ENCODE measurements at places on chromosomes 16 and 17.

DNA sequence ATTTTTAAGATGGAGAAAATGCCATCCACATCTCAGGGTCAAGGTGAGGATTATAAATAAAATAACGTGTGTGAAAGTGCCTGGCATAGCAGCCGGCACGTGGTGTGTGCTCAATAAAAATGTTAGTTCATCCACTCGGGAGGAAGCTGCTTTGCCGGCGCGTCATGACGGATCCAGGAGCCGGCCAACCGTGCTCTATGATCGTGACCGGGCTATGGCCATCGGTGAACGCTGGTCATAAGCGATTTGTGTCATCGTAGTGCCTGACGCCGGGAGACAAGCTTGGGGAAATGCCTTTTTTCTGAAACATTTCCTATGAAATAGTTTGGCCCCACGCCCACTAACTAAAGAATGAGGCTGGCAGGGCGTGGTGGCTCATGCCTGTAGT lies 74.0 kb downstream of the CMC2 start:
- no peak overlapping the region for H3K27ac ChIP-seq
- peaks cover 12% of the 10 kb centered on the region for H3K4me1 ChIP-seq
- H3K27me3 ChIP-seq, result peaks cover 8% of the 10 kb centered on the region
- no peak overlapping the region for H3K4me3 ChIP-seq
- H3K36me3 ChIP-seq, result no peaks in the 10 kb centered on the region

DNA sequence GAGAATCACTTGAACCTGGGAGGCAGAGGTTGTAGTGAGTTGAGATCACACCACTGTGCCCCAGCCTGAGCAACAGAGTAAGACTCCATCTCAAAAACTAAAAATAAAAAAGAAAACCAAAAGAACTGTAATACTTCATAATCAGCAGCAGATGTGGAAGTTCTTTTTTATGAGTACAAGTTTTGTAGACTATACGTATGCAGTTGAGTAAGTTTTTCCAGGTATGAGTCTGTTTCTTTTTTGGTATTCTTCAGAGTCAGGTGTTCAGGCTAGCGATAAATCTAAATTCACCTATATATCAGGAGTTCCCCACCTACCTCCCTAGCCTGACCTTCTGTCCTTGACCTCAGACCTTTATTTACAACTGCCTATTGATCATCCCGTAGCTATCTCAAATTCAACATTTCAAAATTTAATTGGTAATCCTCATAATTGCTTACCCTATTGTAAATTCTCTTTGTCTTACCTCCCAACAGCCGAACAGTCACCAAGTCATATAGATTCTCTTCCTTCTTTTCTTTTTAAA lies 10.7 kb downstream of the DCTN5 start:
- H3K4me1 ChIP-seq, result no peaks in the 10 kb centered on the region
- no peaks in the 10 kb centered on the region for H3K27me3 ChIP-seq
- H3K27ac ChIP-seq, result no peak overlapping the region
- no peak overlapping the region for H3K4me3 ChIP-seq
- H3K36me3 ChIP-seq, result peaks cover 31% of the 10 kb centered on the region
- DNase-seq, result no peak

GRCh38 chr16:55539049-55539448 lies 27.4 kb upstream of the CAPNS2 start:
- no peak overlapping the region for H3K4me3 ChIP-seq
- H3K36me3 ChIP-seq, result no peaks in the 10 kb centered on the region
- H3K4me1 ChIP-seq, result no peaks in the 10 kb centered on the region
- no peak overlapping the region for H3K27ac ChIP-seq
- no peaks in the 10 kb centered on the region for H3K27me3 ChIP-seq

GRCh38 chr17:3964203-3965117 lies at the start of gene ATP2A3:
Gene ATP2A3 (minus strand): TSS chr17:3964437. CDS start chr17:3964291, 146 bp downstream.
- peak within 1 kb of the TSS; percentile 79 for H3K27ac ChIP-seq
- H3K4me1 ChIP-seq, result peaks cover 41% of the 10 kb centered on the region
- H3K27me3 ChIP-seq, result no peaks in the 10 kb centered on the region
- H3K36me3 ChIP-seq, result peaks cover 5% of the 10 kb centered on the region
- DNase-seq, result peak; percentile 70
- H3K4me3 ChIP-seq, result peak within 1 kb of the TSS; percentile 94

- peaks cover 3% of the 10 kb centered on the region for H3K27me3 ChIP-seq
- H3K4me1 ChIP-seq, result peaks cover 19% of the 10 kb centered on the region
- no peak overlapping the region for H3K27ac ChIP-seq
- no peaks in the 10 kb centered on the region for H3K36me3 ChIP-seq
- no peak for DNase-seq
These were observed 1.8 kb downstream of the MYH10 start for GRCh38 chr17:8628609-8629169.

- peaks cover 30% of the 10 kb centered on the region for H3K4me1 ChIP-seq
- H3K27ac ChIP-seq, result no peak overlapping the region
- H3K36me3 ChIP-seq, result peaks cover 50% of the 10 kb centered on the region
- no peak for DNase-seq
- H3K27me3 ChIP-seq, result no peaks in the 10 kb centered on the region
- H3K4me3 ChIP-seq, result no peak overlapping the region
These were observed 59.9 kb downstream of the OR1D5 start for GRCh38 chr17:3003296-3004149.

- no peak overlapping the region for H3K27ac ChIP-seq
- H3K36me3 ChIP-seq, result peaks cover 26% of the 10 kb centered on the region
- no peaks in the 10 kb centered on the region for H3K4me1 ChIP-seq
- H3K27me3 ChIP-seq, result no peaks in the 10 kb centered on the region
These were observed 19.0 kb downstream of the ELAC2 start for GRCh38 chr17:12998874-12999273.

- H3K4me1 ChIP-seq, result peaks cover 6% of the 10 kb centered on the region
- no peak overlapping the region for H3K4me3 ChIP-seq
- DNase-seq, result no peak
- H3K27me3 ChIP-seq, result no peaks in the 10 kb centered on the region
- H3K36me3 ChIP-seq, result peaks cover 4% of the 10 kb centered on the region
These were observed 24.3 kb downstream of the CD300A start for GRCh38 chr17:74490716-74491115.

DNA sequence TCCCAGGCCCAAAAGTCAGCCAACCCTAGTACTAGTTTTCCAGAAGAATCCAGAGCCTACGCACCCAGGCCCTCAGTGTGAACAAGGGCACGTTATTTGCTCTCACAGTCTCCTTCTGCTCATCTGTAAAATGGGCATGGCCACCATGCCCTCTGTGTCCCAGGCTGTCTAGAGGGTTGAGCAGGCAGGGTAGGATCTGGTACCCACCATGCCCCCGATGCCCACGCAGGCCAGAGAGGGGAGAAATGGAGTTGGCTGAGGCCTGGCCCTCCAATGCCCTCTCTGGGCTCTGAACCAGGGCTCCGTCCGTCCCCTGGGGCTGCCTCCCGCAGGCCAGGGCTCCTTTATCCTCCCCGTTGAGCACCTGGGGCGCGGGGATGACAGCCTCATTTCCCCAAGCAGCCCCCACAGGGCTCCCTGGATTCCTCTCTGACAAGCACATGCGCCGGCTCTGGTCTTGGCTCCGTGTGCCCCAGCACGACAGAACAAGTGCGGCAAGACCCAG lies 9.1 kb upstream of the BAHCC1 start:
- no peaks in the 10 kb centered on the region for H3K4me1 ChIP-seq
- H3K27me3 ChIP-seq, result no peaks in the 10 kb centered on the region
- no peak overlapping the region for H3K4me3 ChIP-seq
- DNase-seq, result no peak
- H3K36me3 ChIP-seq, result no peaks in the 10 kb centered on the region
- H3K27ac ChIP-seq, result no peak overlapping the region

All from T-cell (primary cell).